Activated CD4-positive, alpha-beta T cell treated with anti-CD3 and anti-CD28 coated beads for 1 hour (primary cell): ENCODE measurements at places on chromosomes 5 and 9.

GRCh38 chr5:8429778-8430758 is 561.1 kb downstream of the MTRR start:
- DNase-seq: no peak

DNA sequence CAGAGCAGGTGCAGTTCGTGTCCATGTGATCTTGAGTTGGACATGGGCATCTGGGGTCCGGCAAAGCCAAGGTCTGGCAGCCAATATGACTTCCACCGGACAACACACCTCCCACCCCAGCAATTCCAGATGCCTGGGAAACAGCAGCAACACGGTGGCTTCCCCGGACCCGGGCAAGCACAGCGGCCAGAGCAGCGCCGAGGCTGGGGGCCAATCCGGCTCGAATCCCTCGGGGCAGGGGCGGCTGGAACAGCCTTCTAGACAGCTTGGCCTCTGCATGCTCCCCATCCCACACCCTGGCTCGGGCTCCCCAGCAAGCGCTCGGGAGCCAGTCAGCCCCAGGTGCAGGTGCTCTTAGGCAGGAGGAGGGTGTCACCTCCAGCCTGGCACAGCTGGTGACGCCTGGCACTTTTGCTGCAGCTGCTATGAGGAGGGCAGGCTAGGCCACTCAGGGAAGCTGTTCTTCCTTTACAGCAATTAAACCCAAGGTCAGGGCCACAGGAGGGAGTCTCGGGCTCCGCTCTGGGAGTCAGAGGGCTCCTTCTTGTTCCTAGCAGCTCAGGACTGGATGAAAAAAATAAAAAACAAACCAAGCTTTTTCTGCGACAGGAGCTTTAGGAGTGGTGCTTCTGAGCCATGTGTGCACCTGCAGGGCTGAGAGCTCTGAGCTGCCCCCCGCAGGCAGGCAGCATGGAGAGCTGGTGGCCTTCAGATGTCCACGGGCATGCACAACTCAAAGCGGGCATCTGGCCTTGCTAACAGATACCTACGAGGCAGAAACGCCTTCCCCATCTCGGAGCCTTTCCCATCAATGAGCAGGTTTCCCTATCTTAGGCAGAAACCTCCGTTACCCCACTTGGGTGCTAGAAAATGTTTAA is 28.2 kb downstream of the DBH start:
- DNase-seq: no peak

- DNase-seq: no peak
Measured at GRCh38 chr5:169566202-169566601, 17.4 kb upstream of the SPDL1 start.

DNA sequence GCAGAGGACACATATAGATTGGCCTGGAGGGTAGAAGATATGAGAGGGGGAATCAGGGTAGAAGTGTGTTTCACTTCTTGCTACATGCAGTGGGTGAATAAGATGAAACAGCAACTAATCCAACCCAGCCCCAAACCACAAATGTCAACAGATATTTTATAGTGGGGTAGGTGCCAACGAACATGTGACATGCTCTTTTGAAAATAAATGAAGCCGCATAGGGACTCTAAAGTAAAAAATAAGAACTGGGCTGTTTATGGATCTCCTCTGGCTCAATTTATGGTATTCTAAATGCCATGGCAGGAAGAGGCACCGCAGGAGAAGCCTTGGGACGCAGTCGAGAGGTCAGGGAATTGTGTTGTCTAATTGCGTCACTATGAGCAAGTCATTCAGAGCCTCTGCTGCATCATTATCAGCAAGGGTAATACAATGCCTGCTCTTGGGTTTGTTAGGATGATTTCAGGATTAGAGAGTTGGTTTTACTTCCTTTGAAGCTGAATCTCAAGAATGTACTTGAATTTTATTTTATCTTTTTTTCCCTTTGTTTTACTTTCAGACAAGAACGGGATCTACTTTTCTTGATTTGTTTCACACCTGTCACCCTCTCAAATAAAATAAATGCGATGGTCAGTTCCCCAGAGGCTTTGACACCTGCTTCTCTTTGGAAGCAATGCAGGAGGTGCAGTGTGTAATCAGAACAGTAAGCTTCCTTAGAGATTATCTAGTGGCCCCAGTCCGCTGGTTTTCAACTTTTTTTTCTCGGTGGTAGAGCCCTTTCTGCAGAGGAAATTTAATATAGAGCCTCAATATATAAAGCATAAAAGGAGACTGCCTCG is 375.6 kb upstream of the CLINT1 start:
- DNase-seq: no peak

DNA sequence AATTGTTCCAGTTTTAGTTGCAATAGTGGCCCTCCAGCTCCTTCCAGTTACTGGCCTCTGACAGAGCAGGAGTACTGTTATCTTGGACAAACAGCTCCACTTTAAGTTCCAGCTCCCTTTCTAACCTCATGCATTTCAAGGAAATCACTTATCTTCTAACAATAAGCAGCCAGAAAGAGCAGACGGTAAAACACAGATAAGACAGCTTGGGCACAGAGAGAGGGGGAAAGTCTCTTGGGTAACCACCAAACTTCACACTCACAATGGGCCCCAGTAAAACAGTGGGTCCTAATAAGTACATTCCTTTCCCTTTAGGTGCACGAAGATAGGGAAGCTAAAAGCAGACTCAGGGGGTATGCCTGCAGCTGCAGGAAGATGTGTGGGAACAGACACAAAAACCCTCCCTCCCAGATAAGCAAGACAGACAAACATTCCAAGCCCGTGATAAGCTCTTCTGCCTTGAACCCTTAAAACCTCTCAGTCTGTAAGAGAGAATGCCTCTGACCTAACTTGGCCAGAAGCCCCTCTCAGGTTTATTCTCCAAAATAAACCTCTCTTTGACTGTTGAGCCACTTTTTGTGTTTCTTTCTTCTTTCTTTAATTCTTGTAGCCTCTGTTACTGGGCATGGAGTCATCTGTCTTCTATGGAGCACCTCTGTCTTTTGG is 30.8 kb downstream of the OR1J1 start:
- DNase-seq: no peak

- no peak for DNase-seq
Measured at GRCh38 chr9:88923653-88924288, 67.5 kb upstream of the S1PR3 start.

DNA sequence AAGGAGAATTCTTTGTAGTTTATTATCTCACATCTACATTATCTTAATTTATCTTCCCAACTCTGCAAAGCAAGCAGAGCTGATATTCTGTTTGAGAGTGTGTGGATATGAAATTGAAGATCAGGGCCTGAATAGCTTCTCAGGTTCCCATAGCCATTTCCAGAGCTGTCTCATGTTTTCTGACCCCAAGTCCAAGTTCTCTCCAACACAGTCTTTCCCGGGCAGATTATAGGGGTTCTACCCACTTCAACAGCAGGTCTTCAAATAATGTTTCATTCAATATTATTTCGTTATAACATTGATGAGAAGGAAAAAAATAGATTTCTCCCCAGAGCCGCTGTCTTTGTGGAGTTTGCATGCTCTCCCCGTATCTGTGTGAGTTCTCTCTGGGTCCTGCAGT is 234.9 kb downstream of the ENC1 start:
- DNase-seq: no peak

- DNase-seq: no peak
Measured at GRCh38 chr5:1784197-1785050, 15.2 kb downstream of the MRPL36 start.

DNA sequence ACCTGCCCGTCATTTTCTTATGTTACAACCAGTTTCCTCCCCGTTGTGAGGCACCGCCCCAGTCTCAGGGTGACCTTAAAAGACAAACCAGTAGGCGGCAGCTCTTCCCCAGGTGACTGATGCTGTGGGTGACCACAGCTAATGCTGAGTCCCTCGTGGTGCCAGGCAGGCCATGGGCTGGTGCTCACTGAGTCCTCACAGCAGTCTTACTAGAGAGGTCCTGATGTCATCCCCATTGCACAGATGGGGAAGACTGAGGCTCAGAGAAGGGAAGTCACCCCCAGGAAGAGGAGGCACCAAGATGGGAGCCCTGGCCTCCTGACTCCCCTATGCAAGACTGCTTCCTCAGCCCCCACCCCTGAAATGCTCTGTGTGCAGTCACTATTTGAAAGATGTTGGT is 978 bp downstream of the CFAP157 start:
- no peak for DNase-seq

GRCh38 chr5:105573575-105573974 is 2011.0 kb upstream of the NUDT12 start:
- DNase-seq: no peak

- DNase-seq: no peak
Measured at GRCh38 chr5:150129454-150129812, 26.2 kb downstream of the PDGFRB start.

DNA sequence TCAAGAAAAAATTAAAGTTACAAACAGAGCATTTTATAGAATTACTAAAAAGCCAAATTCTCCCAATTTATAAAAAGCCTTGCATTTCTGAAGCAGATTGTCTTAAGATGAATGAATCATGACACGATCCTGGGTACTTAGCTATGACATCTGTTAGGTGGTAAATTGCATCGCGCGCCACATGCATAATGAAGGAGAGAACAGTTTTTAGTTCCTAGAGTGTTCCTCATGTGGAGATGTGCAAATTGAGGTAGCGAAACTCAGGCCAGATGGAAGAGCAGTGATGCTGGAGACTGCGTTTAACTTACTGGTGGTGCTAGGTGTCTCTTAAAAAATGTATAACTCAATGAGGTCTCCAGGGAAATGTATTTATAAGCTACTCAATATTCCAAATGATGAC is 516.1 kb downstream of the EFNA5 start:
- DNase-seq: no peak

DNA sequence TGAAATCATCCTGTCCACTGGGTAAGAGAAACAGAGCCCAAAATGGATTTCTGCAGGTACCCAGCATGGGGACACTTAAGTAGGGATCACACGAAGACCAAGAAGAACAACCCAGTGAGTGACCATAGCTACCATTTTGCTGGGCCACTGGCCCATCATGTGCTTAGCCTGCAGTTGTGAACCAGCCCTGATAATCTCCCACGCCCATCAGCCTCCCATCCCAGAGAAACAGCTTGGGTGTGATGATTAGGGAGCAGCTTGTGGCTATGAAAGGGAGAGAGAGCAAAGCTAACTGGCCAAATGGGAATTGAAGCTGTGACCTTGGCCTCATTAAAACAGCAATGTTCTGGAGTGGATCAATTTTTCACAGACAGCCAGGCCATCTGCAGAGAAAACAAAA is 138.5 kb downstream of the SLC24A2 start:
- no peak for DNase-seq

DNA sequence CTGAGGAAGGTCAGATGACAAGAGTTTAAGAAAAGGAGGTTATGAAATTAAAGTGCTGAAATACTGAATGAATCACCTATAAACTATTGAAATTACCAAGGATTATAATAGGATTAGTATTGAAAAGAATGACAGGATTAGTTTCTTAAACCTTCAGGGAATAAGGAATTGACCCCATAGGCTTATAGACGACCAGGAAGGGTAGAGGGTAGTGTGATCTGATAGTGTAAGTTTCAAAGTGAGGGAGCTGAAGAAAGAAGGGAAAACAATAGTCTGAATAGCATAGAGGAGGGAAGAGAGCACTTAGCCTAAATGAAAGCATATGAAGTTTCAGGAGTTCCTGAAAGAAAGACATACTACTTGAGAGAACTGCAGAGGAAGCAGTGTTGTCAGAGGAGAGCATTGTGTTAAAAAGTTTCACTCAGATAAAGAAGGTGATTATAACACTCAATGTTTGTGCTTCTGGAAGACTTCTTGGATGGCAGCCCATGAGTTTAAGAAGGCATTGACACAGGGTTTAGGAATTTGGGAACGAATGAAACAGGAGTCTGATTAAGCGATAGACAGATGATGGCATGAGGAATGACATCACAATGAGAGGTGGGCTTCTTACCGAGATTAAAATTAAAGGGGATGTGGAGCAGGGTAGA is 557.9 kb upstream of the GRAMD2B start:
- DNase-seq: no peak

GRCh38 chr5:105952875-105953274 is 1717.9 kb downstream of the EFNA5 start:
- no peak for DNase-seq

GRCh38 chr9:133577737-133578112 is 31.5 kb downstream of the FAM163B start:
- no peak for DNase-seq

DNA sequence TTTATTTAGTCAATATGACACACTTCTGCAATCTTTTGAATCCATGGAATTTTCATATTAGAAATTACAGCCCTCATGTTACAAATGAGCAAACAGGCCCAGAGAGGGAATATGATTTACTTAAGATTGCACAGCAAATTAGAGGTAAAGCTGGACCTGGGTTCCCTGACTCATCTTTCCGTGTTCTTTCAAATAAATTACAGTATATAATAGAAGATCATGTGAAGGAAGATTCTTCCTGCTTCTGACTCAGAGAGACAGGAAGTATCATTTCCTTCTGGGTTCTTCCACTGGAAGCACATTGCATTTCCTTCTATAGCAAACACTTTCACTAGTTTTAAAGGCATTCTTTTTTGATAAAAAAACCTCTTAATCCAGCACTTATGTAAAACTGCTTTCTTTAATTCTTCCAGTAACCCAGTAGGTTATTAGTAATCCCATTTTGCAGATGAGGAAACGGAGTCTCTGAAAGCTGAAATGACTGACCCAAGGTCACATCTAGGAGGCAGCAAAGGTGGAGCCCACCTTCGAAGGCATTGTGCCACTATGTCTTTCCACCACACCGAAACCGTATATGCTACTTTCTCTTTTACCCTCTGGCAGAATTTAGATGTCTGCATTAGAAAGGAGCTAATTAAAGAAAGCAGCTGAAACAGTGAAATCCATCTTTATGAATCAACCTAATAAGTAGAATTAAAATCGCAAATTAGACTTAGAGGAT is 566.7 kb upstream of the KLF4 start:
- DNase-seq: no peak

GRCh38 chr9:31347082-31347617 is 1037.3 kb upstream of the ACO1 start:
- no peak for DNase-seq

DNA sequence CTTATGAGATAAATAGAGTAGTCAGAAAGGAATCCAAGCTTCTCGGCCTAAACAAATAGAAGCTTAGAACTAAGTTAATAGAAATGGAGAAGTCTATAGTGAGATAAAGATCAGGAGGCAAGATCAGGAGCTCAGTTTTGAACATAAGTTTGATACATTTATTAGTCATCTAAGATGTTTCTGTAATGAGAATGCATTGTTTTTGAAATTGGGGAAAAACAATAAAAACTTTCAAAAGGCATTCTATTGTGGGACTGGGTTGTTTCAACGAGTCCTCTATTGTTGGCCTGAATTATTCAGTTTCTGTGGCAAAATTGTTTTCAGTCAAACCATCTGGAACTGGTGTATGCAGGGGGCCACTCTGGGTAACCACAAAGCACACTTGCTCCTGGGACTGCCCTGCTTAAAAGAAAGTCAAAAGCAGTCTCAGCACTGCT is 181.0 kb upstream of the CLINT1 start:
- no peak for DNase-seq

GRCh38 chr9:129023908-129024233 is 4.3 kb downstream of the SH3GLB2 start:
- DNase-seq: no peak
